ENCODE measurements at places on chromosomes 7 and 10.

- no peak for DNase-seq
Measured at GRCh38 chr10:118708571-118708970, 46.2 kb downstream of the CACUL1 start.

- no peak for DNase-seq
Measured at GRCh38 chr10:87799860-87800259, 18.2 kb downstream of the ATAD1 start.

GRCh38 chr7:134995239-134996096 is 9.2 kb downstream of the AGBL3 start:
- DNase-seq = peak; percentile 56

GRCh38 chr10:104028146-104028545 is 57.5 kb downstream of the COL17A1 start:
- DNase-seq = peak; percentile 3

- peak; percentile 83 for DNase-seq
Measured at GRCh38 chr7:43925984-43926797, at the start of gene UBE2D4. Gene UBE2D4, plus strand, starts transcription at chr7:43926436. Its CDS starts 97 bp downstream, at chr7:43926533.

GRCh38 chr7:26862834-26863233 is 1.6 kb downstream of the SKAP2 start:
- no peak for DNase-seq

GRCh38 chr10:70602665-70603448 is at the start of gene PRF1:
Gene PRF1, minus strand, starts transcription at chr10:70602741. Its CDS starts 1,839 bp downstream, at chr10:70600902.
- peak; percentile 80 for DNase-seq

DNA sequence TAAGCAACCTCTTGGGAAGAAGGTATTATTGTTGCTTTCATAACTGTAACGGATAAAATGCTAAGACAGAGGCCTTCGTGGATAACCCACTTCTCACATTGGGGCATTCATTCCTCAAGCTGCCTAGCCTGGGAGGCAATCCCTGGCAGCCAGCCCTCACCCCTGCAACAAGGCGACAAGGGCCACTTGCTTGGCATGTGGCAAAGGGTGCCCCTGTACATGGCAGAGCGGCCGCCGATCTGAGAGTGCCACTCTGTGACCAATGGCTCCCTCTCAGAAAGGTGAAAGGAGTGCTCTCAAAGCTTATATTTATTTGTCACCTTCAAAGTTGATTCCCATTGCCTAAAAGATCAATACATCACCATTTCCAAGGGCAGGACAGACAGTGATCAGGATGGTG is 31.9 kb downstream of the EBF3 start:
- DNase-seq = no peak

- no peak for DNase-seq
Measured at GRCh38 chr7:5179756-5180155, 10.3 kb upstream of the WIPI2 start.

DNA sequence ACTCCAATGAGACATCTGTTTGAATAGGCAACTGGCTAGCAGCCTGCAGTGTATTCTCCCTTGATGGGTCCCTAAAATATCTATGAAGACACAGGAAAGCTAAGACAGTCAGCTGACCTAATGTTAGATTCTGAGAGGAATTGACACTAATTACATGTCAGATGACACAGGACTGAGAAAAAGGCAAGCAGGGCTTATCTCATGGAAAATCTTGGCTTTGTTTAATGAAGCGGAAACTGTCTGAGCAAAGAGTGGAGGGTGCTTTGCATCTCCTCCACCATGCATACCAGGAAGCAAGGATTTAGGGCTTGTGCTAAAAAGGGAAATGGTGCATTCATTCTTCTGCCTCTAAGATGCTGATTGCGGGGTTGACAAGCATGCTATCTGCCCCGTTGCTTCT is 135.5 kb upstream of the GLI3 start:
- no peak for DNase-seq

GRCh38 chr10:51654918-51655317 is 44.5 kb downstream of the CSTF2T start:
- DNase-seq = no peak

GRCh38 chr7:16939161-16939560 is 57.4 kb upstream of the AGR3 start:
- no peak for DNase-seq

GRCh38 chr10:14810969-14811953 is 26.6 kb downstream of the CDNF start:
- DNase-seq = no peak

DNA sequence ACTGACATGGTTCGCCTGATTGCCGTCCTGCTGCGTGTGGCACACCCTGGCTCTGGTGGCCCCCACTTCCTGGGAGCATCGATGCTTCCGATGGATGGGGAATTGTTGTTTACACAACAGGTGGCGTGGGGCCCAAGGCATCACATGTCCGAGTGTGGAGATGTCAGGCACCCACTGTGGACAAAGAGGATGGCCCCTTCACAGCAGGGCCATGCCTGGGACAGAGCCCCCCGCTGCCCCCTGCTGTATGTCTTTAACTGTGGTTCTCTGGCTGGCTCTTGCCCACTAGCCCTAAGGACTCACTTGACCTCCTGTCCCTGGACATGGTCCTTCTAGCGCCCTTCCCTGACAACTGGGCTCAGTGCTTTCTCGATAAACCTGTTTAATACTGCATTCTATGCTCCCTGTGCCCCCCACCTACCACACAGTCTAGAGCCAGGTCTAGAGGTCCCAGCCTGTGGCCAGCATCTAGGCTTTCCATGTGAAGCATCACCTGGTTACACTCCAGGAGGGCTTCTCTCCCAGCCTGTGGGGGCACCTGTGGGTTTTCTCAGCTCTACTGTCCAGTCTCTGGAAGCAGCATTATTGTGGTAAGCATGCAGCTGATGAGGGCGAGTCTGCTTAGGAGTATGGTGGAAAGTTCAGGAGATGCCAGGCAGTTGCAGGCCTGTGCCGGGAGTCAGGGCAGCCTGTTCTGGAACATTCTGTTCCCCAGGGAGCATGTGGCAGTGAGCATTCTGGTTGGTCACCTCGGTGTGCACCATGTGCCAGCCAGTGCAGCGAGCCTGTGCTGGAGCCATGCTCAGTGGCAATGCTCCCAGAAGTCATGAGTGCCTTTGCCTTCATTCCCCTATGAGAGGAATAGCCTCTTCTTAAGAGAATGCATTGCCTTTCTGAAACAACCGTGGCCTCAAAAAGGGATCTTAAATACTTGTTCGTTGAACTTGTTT is 10.4 kb downstream of the ADCY1 start:
- no peak for DNase-seq

DNA sequence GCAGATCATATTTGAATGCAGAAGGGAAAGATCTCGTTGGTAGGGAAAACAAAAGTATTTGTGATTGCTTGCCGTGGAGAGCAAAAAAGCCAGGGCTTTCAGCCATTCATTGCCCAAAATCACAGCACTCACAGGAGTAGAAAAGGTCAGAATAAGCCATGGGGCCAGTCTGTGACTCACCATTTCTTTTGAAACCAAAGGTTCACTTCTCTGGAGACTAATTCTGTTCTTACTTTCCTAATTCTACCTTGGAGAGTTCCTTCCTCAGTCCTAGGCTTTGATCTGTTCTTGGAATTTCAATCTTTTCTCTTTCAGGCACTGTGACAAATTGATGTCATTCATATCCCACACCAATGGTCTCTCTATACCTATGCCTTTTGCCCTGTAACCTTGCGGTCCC is 54.1 kb upstream of the FAM180A start:
- no peak for DNase-seq

- DNase-seq = no peak
Measured at GRCh38 chr7:1092806-1093501, 5.0 kb downstream of the GPER1 start.

GRCh38 chr10:30553626-30554439 is 75.7 kb downstream of the LYZL2 start:
- no peak for DNase-seq

DNA sequence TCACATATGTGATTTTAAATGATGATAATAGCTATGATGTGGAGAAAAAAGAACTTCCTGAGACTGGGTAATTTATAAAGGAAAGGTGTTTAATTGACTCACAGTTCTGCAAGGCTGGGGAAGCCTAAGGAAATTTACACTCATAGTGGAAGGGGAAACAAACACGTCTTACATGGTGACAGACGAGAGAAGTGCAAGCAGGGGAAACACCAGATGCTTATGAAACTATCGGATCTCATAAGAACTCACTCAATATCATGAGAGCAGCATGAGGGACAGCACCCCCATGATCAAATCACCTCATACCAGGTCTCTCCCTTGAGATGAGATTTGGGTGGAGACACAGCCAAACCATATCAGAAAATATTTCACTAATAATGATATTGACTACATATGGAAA is 4.1 kb upstream of the LIPN start:
- DNase-seq = no peak

GRCh38 chr10:60611291-60611747 is 167.0 kb upstream of the CDK1 start:
- peak; percentile 24 for DNase-seq

DNA sequence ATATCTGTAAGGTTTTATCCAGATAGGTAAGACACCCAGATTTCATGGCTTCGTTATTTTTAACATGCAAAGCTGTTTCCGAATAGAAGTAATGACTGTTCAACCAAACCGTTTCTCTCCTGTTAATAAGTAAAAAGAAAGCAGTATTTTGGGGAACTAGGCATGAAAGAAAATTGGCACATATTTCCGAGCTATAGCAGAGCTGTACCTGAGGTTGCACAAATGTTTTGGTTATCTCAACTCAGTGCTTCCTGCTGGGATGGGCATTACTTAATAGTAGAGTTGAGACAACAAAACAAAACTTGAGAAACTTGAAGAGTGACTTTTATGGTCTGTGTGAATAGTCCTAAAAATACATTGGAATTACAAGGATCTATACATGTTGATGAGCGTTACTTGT is 564.3 kb upstream of the SORCS1 start:
- DNase-seq = no peak

GRCh38 chr10:85548034-85548433 is 818.6 kb downstream of the GRID1 start:
- DNase-seq = no peak

- no peak for DNase-seq
Measured at GRCh38 chr7:115924411-115924810, 106.2 kb downstream of the TFEC start.

- DNase-seq = no peak
Measured at GRCh38 chr10:77041636-77042258, 595.9 kb downstream of the KCNMA1 start.

GRCh38 chr7:7970531-7971307 is 2.1 kb downstream of the GLCCI1 start:
- no peak for DNase-seq

DNA sequence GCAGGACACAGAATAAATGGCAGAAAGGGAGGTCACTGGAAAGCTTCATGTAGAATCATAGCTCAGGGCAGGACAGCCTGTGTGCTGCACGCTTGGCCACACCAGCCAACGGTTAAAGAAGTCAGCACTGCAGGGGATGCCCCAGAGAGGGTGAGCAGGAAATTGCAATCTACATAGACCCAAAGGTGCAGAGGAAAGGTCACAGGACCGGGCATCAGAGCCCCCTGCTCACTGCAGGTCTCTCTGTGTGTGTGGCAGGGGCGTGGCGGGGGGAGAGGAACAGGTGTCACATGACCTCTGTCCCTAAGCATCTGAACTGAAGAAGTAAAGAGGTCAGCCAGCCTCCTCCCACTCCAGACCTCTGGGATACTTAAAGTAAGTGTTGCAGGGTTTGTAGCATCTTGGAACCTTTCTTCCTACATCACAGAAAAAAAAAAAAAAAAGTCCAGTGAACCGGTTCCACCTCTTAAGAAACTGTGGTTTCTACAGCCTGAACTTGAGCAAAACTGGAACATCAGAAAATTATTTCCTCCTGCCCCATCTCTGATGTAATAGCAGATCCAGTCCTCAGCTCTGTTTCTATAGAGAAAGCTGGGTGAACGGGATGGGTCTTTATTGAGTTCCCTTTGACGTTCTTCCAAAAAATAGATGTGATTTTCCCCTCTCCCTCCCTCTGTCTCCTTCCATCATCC is 64.3 kb downstream of the RGS10 start:
- no peak for DNase-seq

GRCh38 chr7:28684650-28685241 is 272.4 kb downstream of the CREB5 start:
- no peak for DNase-seq

DNA sequence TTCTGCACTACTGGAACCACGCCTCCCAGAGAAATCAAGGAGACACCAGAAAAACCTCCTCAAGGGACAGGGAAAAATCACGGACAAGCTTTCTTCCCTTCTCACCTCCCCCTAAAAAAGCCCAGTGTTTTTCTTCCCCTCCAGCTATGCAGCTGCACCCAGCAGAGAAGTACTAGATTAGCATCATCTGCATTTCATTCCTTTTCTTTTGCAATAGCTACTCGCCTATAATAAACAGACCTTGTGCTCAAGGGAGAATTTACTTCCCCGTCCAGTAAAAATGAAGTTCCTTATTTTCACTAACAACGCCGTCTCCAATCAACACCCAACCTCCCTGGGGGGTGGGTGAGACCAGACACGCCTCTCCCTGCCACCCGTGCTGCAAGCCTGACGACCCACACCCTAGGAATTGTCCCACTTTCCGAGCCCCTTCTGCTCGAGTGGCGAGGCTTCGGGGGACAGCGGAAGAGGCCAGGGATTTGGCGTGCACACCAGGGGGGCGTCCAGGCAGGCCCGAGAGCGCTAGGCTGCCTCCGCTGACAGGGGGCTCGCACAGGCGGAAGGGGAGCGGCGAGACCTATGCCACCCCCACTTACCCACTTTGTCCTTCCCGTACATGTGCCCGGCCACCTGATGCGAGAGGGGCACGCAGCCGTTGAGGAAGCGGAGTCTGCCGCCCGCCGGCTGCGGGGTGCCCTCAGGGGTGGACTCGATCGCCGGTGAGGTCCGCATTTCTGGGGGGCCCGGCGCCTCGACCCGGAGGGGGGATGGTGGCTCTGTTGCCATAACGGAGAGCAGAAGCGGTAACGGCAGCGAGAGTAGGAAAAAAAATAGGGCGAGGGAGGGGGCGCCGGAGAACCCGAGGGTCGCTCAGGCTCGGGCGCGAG is 625 bp downstream of the IPMK start:
- peak; percentile 40 for DNase-seq

GRCh38 chr7:107506674-107507339 is 37.0 kb downstream of the GPR22 start:
- DNase-seq = no peak

GRCh38 chr7:121562259-121562658 is 166.2 kb upstream of the FAM3C start:
- DNase-seq = no peak

DNA sequence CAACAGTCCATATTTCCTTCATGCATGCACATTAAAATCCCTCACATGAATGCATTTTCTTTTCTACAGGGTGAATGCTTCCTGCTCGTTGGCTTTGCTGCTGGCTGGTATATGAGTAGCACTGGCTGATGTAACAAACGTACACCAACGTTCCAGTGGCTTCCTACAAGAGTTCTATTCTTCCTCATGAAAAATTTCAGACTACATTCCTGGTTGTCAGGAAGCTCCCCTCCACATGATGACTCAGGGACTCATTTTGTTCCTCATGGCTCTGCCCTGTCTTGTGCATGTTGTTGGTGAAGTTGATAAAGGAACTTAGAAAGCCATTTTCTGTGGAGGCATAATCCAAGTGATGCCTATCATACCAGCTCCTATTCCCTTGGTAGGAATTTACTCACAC is 470.7 kb upstream of the KLF6 start:
- DNase-seq = no peak

DNA sequence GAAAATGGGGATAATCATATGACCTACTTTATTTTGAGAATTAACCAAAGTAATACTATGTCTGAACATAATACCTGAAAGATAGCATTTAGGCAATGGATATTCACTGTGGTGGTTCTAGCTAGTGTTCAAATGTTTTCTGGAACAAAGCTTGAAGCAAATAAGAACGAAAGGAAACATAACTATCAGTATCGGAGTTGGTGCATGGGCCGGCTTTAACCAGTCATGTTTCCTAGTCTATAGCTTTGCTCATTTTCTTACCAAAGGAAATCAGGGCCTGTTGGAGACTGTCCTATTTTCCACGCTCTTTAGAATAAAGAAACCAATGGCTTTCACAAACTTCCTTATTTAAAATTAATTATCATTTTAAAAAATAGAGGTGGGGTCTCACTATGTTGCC is 8.9 kb downstream of the IL2RA start:
- DNase-seq = no peak

Data from CD4-positive, alpha-beta T cell treated with Interleukin-4 for 4 hours (primary cell).